Kidney glomerular epithelial cell (primary cell): ENCODE measurements at places on chromosomes 1 and 21.

- DNase-seq = peak; percentile 46
These were observed 2.8 kb upstream of the EYA3 start for GRCh38 chr1:28091043-28091781.

DNA sequence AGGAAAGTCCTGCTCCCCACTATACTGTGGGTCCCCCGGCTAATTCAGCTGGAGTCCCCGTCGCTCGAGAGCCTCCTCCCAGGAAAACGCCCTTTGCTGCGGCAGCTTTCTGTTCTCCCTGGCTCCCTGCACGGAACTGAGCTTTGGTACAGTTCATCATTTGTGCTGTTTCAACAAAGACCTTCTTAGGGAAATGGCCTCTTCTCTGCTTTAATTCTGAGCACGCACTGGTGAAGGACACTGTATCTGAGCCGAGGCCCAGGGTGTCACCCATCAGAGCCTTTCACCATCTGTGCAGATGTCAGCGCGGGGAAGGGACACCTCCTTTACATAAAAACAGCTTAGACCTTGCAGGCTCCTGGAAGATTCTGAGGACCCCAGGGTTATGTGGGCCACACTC is 13.5 kb upstream of the PEX10 start:
- no peak for DNase-seq

DNA sequence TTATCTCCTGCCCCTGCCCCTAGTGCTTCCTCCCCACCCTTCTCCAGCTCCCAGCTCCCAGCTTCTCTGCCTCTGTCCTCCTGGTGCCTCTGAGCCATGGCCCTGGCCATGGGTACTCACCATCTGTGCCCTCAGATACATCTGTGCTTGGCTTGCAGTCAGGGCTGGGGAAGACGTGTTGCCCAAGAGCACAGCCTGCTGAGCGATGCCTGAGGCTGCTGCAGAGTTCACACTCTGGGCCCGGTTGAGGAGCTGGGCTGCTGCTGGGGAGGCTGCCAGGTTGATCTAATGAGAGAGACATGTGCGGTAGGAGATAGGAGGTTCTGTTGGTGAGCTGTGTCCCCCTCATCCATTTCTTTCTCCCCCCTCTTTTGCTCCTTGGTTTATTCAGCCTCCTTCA is 49.4 kb upstream of the A3GALT2 start:
- DNase-seq = no peak

- DNase-seq = no peak
These were observed 1162.5 kb upstream of the PRMT6 start for GRCh38 chr1:105894006-105894405.

GRCh38 chr1:11795238-11795890 is 10.4 kb downstream of the MTHFR start:
- DNase-seq = no peak

GRCh38 chr1:214551436-214552173 is at the start of gene PTPN14:
PTPN14 (minus strand) TSS chr1:214551602; CDS start chr1:214464803, 86,799 bp downstream.
- peak; percentile 93 for DNase-seq

DNA sequence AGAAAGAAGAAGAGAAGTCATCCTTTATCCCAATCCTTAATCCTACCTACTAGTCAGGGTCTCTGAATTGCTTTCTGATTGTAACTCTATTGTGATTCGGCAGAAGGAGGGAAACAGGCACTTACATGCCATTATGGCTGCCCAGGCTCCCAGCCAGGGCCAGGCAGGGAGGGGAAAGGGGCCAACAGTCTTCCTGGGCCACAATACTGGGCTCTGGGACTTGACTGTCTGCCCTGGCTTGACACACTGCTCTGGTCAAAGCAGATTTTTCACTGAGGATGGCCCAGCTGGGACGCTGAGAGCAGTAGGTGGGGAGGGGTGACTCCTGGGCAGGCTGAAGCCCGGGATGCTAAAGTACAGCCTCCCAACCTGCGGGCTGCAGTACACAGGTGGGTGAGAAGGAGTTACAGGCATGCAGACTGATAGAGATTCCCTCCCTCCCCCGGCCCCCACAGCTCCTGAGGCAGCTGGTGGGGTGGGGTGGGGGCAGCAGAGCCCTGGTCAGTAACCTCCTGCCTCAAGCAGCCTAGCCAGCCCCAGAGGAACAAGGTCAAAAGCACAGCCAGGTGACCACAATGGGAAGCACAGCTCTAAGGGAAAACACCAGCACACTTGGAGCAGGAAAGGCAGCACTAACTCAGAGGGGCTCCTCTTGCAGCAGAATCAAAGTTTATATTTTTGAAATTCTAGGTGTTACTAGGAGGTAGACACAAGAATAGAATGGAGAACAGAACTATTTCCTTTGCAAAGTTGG is 25.3 kb downstream of the KCND3 start:
- DNase-seq = no peak

GRCh38 chr1:87136607-87137341 is 191.9 kb upstream of the LMO4 start:
- DNase-seq = no peak

GRCh38 chr1:11664336-11665065 is 501 bp downstream of the FBXO6 start:
- no peak for DNase-seq

DNA sequence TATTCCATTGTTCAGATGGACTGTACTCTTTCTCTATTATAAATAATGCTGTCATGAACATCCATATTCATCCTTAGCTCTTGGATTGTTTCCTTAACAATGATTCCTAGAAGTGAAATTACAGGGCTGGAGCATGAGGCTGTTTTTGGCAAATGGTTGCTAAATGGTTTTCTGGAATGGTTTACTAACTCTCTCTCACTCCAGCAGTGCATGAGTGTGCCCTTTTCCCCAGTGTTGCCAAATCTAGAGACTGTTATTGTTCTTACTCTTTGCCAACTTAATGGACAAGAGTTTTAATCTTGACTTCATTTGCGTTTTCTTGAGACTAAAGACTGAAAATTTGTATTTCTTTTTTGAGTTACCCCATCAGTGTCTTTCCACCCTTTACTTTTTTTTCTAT is 113.0 kb downstream of the PAPPA2 start:
- no peak for DNase-seq

DNA sequence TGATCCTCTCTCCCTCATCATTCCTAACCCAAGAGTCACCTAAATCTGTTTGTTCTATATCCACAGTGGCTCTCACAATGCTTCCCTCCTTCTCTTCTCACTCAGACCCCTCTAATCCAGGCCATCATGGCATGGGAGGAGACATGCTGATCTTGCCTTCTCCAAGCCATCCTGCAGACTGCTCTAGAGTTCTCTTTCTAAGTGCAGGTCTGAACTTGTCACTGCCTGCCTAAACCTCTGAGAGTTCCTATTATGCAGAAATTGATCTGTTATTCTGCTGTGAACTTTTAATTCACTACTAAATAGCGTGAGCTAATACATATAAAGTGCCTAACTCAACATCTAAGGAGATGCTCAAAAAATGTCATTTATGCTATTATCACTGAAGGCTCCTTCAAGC is 26.8 kb downstream of the LAMC2 start:
- DNase-seq = no peak

DNA sequence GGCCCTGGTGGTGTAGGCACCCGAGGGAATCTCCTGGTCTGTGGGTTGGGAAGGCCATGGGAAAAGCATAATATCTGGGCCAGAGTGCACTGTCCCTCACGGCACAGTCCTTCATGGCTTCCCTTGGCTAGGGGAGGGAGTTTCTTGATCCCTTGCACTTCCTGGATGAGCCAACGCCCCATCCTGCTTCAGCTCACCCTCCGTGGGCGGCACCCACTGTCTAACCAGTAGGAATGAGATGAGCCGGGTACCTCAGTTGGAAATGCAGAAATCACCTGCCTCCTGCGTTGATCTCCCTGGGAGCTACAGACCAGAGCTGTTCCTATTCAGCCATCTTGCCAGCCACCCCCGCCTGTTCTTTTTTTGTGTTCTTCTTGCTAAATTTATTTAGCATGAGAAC is 134.4 kb downstream of the LEPR start:
- no peak for DNase-seq

DNA sequence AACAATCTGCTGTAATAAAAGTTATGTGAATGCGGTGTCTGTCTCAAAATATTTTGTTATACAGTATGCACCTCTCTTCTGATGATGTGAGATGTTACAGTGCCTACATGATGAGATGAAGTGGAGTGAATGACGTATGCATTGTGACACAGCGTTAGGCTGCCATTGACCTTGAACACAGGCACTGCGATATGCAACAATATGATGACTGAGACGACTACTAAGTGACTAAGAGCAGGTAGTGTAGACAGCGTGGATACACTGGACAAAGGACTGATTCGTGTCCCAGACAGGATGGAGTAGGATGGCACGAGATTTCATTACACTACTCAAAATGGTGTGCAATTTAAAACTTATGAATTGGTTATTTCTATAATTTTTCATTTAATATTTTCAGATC is 8.4 kb downstream of the SGIP1 start:
- DNase-seq = no peak

DNA sequence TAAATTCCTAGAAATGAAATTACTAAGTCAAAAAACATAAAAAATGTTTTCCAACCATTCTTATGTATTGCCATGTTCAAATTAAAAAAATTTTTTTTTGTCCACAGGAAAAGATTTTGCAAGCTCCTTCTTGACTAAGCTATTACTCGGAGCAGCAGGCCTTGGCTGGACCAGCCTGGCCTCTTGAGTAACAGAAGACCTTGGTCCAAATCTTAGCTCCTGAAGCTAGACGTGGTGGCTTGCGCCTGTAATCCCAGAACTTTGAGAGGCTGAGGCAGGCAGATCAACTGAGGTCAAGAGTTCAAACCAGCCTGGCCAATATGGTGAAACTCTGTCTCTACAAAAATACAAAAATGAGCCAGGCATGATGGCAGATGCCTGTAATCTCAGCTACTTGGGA is 77.6 kb downstream of the CLSTN1 start:
- no peak for DNase-seq

DNA sequence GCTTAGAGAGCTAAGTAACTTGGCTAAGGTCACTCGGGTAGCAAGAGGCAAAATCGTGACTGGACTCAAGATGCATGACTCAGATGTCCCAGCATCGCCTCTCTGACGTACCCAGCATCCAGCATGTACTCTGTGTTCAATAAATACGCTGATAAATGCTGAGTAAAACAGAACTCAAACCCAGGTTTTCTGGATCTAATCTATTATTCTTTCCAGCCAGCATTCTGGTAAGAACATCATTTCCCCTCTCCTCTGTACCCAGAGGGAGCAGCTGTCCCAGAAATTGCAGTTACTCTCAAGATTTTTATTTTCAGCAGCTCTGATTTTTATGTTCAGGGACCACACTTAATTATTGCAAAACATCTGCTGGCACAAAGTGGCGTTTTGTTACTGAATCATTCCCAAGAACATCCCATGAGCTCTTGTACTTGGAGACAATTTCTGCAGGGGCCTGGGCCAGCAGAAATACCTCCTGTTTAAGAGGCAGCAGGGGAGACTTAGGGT is 249.0 kb downstream of the PRDM2 start:
- DNase-seq = no peak

DNA sequence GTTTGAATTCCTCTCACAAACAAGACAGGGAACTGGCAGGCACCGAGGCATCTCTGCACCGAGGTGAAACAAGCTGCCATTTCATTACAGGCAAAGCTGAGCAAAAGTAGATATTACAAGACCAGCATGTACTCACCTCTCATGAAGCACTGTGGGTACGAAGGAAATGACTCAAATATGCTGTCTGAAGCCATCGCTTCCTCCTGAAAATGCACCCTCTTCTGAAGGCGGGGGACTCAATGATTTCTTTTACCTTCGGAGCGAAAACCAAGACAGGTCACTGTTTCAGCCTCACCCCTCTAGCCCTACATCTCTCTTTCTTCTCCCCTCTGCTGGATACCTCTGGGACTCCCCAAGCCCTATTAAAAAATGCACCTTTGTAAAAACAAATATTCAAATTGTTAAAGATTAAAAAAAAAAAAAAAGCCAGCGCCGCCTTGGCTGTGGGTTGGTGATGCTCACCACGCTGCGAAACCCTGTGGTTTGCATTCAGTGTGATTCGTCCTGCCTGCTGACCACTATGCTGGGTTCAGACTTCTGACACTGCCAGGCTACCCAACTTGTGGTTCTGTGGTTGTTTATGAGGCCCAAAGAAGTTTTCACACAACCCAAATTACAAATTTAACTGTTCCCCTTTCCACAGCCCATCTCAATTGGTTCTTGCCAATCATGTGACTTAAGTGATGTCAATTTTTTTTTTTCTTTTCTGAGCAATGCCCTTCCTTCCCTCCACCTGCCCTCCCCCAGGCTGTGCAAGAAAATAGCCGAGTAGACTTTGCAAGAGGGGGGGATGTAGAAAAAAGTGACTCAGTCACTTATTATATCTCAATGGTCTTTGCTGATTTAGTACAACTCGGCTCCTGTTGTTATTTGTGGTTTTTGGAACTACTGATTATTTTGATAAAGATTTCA is at the start of gene RUNX1:
Gene RUNX1, minus strand, starts transcription at position 597 of the 912 bp plus-strand sequence.
- peak; percentile 92 for DNase-seq

DNA sequence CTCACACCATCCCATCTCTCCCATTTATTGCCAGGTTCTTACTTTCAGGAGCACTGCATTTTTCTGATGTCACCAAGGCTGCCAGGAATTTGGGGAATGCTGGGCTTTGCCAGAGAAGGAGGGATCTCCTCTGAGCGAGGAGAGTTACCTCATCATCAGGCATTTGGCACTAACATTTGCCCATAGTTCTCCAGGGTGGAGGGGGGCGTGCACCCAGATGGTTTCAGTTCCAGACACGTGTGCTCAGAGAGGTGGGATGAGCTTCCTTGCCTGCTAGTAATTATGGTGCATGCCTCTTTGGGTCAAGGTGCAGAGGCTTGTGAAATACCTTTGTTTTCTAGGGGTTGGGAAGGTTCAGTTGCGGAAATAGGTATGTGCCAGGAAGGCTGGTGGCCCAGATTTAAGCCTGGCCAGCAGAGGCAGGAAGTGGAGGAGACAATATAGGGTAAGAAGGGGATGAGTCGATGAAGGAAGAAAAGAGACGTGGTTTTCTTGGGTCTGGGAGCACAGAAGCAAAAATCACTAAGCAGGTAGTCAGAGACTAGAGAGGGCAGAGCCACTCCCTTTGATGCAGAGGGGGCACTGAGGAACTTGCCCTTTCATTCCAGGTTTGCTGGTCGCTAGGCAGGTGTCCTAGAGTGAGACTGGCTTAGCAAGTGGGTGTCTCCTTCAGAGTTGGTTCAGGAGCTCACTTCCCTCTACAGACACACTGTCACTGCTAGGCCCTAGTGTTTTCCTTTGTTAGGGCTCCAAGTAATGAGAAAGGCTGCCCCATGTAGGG is 7.2 kb downstream of the TUFT1 start:
- peak; percentile 89 for DNase-seq

DNA sequence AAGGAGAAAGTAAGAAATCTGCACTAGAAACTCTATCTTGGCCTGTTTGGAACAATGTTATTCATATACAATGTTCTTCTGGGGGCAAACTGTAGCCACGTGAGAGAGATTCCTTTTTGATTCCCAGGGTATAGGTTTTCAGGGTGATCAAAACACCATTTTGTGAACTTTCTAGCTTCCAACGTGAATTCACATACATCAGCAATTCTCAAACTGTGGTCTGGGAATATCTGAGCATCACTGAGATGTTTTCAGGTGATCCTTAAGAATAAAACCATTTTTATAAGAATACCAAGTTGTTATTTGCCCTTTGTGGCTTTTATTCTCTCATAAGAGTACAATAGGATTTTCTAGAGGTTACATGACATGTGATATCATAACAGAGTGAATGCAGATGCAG is 66.9 kb upstream of the ATP1A1 start:
- DNase-seq = no peak

- no peak for DNase-seq
These were observed 21.7 kb downstream of the KCNK2 start for GRCh38 chr1:215104283-215104682.
